ENCODE measurements at places on chromosomes 1 and 21.

- DNase-seq, result no peak
Observed at GRCh38 chr1:155962599-155963211, 15.6 kb downstream of the ARHGEF2 start.

DNA sequence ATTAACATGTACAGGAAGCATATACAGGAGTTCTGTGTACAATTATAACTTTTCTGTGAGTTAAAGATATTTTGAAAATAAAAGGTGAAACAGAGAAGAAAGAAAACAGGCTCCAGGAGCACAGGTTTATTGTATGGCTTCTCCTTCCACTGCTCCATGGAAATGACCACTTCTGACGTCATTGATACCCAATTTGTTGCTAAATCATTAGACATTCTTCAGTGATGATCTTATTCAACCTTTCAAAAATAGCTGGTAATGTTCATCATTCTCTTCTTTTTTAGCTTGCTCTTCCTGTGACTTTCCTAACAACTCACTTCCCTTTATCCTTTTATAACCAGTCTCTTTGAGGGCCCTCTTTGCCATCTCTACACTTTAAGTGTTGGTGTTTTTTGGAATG, 77.8 kb downstream of the KCNK2 start:
- DNase-seq, result no peak

- no peak for DNase-seq
Observed at GRCh38 chr21:44057055-44057454, 44.9 kb downstream of the TRAPPC10 start.

DNA sequence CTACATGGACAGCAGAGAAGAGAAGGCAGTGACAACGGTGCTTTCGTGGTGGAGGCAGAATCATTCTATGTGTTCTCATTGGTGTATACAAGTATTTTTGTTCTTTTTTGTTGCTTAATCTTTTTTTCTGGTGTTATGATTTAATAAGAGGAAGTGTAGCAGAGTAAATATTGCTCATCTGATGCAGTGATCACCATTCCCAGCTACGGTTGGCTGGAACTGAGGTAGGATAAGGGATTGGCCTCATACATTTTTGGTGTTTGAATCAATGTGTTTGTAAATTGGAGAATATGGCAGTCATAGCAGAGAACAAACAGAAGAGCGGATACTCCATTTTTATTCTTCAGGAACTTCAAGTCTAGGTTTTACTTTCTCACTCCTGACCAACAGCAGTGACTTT, 76.6 kb downstream of the UBE2U start:
- no peak for DNase-seq

DNA sequence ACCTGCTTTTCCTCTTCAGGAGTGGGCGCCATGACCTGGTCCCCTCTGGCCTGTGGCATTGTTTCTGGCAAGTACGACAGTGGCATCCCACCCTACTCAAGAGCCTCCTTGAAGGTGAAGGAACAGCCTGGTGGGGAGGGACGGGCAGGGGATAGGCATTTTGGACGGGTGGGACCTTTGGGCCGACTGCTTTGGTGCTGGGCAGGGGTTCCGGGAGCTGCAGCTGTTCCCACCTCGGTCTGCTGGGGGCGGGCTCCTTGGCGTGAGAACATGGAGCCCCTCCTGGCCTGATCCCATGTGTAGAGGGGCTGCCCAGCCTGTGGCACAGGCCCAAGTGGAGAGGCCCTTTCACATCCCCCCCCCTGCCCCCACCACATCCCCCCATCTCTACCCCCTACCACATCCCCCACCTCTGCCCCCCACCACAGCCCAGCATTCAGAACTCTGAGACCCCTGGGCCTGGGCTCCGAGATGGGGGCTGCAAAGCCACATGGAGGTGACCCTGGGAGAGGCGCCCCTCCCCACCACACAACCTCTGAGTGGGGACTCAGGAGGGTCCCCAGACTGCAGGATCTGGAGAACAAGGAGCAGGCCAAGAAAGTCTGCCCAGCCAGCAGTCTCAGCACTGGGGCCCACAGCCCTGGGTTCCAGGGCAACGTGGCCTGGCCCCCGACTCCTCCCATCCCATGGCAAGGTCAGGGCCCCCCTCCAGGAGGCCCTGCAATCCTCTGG, 50.0 kb downstream of the KCNAB2 start:
- no peak for DNase-seq

- DNase-seq, result no peak
Observed at GRCh38 chr1:31529999-31530684, 46.2 kb upstream of the TINAGL1 start.

DNA sequence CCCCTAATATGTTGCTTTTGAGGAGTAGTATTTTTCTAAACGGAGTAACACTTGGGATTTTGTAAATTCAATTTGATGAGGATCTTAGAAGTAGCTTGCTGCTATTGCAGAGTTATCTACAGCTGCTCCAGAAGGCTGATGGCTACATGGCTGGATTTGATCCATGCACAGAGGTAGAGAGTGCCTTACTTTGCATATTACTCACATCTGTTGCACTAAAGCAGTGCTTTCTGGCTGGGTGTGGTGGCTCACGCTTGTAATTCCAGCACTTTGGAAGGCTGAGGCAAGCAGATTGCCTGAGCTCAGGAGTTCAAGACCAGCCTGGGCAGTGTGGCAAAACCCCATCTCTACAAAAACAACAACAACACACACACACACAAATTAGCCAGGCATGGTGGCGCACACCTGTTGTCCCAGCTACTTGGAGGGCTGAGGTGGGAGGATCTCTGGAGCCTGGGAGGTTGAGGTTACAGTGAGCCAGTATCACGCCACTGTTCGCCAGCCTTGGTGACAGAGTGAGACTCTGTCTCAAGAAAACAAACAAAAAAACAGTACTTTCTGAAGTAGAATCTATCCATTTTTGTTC, 24.6 kb downstream of the RALGPS2 start:
- DNase-seq, result no peak

GRCh38 chr1:247435030-247435758, 19.2 kb downstream of the NLRP3 start:
- no peak for DNase-seq

- DNase-seq, result no peak
Observed at GRCh38 chr1:192709544-192709943, 73.6 kb downstream of the RGS13 start.
